ENCODE measurements at places on chromosomes 12 and 14.

- DNase-seq, result no peak
These were observed 10.7 kb downstream of the USP15 start for GRCh38 chr12:62270872-62271271.

GRCh38 chr12:120352117-120352516 lies 16.8 kb downstream of the MSI1 start:
- no peak for DNase-seq

DNA sequence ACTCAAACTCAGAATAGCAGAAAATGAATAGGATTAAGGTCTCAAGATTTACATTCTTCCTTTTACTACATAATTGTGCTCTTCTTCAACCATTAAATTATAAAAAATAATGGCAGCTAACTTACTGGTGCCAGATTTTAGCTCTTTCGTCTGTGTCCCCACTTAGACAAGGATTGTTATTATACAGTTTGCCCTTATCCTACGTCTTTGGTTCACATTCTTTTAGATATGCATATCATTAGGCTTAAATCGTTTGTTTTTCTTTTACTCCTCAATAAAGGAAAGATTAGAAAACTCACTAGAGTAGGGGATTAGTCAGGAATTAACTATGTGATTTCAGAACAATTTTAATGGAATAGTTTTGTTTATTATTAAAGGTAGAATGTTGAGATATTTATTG lies 129.6 kb upstream of the GARIN2 start:
- DNase-seq, result no peak

DNA sequence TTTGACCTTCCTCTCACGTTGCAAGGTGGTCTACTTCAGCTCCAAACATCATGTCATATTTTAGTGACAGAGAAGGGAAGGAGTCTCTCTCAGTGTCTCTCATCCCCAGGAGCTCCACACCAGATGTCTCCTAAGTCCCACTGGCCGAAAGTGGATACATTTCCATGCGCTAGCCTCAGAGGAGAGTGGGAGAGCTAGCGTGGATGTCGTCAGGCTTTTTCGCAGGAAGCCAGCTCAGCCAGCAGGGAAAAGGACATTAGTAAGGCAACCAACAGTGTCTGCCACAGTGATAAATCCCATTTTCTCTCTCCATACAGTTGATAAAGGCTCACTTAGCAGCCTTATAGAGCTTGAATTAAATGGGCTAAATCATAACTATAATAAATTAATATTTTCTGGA lies 155.7 kb downstream of the PELI2 start:
- DNase-seq, result no peak

DNA sequence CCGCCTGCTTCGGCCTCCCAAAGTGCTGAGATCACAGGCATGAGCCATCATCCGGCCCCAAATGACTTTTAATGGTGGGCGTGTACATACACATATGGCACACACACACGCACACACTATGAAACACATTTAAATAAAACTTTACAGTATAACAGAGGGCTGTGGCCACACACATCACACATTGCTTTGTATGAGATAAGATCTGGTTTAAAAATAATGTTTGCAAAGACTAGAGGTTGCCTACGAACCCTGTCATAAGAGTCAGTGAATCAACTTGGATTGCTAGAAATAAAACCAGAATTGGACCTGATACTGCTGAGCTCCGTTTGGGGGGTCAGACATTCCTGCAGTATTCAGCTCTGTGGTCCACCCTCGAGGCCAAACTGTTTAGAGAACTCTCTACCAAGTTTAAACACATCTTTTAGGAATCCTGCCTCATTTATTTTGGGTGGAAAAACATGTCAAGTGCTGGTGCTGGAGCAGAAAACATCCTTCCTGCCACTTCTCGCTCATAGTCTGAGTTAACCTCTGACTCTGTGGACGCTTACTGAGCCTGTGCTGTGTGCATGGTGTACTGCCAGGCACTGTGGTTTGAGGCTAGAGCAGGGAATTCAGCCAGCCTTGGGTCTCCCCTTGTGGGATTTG lies 47.8 kb upstream of the EML1 start:
- no peak for DNase-seq

- no peak for DNase-seq
These were observed 89.6 kb upstream of the ATF7IP start for GRCh38 chr12:14275886-14276285.

- DNase-seq, result no peak
These were observed 248.8 kb downstream of the APAF1 start for GRCh38 chr12:98893675-98894411.

- no peak for DNase-seq
These were observed 14.9 kb downstream of the LTA4H start for GRCh38 chr12:96020314-96021003.

- DNase-seq, result no peak
These were observed 115.5 kb upstream of the AEBP2 start for GRCh38 chr12:19323805-19324204.

- no peak for DNase-seq
These were observed 26.9 kb downstream of the CLEC6A start for GRCh38 chr12:8482571-8483061.

DNA sequence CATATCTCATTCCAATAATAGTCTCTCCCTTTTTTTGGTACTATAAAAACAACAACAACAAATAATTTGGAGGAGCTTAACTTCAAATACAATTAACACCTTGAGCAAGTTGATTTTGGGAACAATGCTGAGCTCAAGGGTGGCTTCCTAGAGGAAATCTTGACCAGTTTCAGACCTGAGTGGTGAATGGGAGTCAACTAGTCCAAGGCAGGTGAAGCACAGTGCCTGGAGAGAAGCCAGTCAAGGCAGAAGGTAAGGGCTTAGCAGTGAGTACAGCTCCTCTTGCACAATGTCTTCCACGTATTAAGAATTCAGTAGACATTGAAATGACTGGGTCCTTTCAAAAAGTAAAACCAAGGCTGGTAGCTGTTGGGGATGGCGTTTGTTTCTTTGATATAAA lies 444.8 kb downstream of the ATP23 start:
- DNase-seq, result no peak

- no peak for DNase-seq
These were observed 670.2 kb upstream of the LMO3 start for GRCh38 chr12:17276196-17276595.

DNA sequence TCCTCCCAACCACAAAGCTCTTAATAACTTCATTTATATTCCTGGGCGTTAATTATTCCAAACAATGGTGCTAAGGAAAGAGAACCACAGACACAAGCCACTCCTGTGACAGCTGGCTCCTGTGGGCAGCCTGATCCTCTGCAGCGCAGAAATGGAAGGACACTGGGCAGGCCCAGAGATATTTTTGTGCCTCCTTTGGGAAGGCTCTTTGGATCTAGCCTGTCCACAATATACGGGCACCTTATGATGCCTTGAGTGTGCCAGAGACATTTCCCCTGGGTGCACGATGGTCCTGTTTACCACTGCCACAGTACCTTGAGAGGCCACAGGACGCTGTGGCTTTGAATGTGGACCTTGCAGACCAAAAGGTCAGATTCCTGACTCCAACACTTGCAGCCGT lies 2.1 kb downstream of the ASB2 start:
- no peak for DNase-seq
